ENCODE measurements at places on chromosomes 16 and 17.
A peak's percentile ranks its signal among the peaks of the same experiment; 100 is the strongest.

- no peak for DNase-seq
Observed at GRCh38 chr17:73956595-73957465, 246.6 kb upstream of the RPL38 start.

GRCh38 chr16:54620197-54620596 lies 310.5 kb upstream of the IRX5 start:
- no peak for DNase-seq

DNA sequence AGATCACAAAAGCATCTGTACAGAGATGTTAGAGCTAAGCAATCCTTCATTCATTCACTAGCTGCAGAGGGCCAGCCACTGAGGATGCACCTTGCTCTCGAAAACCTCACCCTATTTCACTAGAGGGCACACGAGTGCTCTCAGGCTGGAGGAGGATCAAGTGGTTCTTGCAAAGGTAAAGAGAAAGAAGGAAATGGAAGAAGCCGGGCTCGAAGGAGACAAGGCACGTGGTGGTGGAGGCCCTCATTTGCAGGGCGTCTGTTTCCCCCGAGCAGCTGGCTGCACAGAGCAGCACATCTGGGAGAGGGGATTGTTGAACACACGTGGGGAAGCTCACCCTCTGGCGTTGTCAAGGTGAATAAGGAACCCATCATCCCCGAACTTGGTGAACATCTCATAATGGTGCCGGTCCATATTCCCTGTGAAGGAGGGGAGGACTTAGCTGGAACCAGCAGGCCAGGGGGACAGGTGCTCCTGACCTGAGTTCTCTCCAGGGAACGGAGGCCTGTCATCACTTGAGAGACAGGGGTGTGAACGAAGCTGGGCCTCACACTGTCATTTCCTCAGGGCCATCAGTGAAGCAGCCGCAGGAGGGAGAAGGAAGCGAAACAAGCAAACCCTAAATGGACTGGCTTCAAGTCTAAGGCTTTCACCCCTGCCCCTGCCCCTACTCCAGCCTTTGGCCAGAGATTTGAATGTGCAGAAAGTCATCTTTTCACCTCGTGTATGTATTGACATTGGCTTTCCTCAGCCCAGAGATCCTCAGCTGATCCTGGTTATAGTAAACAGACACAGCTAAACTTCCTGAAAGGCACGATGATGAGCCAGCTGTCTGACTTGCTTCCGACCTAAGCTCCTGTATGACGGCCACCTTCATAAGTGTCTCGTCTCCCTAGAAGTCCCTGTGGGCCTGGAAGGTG lies 27.6 kb downstream of the PRKAR1A start:
- DNase-seq: no peak

- no peak for DNase-seq
Observed at GRCh38 chr17:73646409-73647300, 2.4 kb upstream of the SDK2 start.

GRCh38 chr17:64420143-64420670 lies 28.7 kb upstream of the MILR1 start:
- no peak for DNase-seq

- no peak for DNase-seq
Observed at GRCh38 chr16:751152-752006, 9.2 kb upstream of the MSLN start.

DNA sequence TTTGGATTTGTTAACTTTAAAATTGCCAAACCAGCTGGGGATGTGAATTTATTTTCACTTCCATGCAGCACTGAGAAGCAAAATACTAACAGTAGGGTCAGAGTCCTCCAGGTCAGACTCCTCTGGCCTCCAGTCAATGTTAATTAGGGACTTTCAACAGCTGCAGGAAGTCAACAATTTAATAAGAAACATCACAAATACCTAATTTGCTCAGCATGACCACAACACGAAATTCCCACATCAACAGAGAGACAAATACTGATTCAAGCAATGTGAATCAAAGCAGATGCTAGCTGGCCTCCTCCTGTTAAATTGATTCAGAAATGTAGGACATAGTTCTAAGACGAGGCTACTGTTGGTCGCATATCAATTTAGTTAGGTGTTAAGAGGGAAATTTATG lies 111.7 kb downstream of the ABCA8 start:
- DNase-seq: no peak

DNA sequence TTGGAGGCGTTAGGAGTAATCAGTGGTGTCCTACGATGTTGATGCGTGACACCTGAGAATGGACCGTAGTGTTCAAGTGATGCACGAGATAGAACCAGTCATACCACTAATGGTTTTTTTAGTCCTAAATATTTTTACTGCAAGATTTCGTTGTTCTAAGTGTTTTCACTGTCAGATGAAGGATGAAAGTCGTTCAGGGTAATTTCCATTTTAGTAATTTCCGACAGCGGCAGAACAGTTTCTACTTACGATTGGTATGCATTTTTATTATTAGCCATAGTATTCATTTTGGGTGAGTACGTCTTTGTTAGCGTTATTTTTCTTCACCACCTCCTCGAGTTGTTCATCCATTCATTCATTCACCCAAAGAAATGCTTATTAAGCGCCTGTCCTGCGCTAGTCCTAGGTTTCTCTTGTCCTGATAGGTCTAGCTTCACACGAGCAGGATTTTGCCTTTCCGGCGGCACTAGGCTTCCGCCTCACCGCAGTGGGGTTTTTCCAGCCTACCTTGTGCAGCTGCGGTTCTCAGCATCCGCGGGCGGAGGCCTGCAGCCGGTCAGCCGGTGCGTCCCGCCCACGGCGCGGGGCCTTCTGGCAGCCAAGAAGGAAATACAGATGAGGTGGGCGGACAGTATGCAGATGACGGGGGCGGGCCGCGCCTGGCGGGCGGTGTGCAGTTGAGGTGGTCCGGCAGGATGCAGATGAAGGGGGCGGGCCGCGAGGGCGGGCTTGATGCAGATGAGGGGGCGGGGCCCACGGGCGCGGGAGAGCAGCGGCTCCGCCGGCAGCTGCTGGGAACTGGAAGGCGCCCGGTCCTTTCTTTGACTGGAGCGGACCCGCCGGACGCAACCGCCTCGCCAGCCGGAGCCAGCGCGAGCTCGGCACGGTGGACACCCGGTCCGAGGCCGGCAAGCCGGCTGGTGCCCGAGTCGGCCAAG lies 146.4 kb downstream of the SPECC1 start:
- DNase-seq: peak; percentile 81

- DNase-seq: no peak
Observed at GRCh38 chr17:50219342-50219741, 17.9 kb upstream of the COL1A1 start.

GRCh38 chr16:54370278-54371040 lies 83.9 kb upstream of the IRX3 start:
- no peak for DNase-seq

DNA sequence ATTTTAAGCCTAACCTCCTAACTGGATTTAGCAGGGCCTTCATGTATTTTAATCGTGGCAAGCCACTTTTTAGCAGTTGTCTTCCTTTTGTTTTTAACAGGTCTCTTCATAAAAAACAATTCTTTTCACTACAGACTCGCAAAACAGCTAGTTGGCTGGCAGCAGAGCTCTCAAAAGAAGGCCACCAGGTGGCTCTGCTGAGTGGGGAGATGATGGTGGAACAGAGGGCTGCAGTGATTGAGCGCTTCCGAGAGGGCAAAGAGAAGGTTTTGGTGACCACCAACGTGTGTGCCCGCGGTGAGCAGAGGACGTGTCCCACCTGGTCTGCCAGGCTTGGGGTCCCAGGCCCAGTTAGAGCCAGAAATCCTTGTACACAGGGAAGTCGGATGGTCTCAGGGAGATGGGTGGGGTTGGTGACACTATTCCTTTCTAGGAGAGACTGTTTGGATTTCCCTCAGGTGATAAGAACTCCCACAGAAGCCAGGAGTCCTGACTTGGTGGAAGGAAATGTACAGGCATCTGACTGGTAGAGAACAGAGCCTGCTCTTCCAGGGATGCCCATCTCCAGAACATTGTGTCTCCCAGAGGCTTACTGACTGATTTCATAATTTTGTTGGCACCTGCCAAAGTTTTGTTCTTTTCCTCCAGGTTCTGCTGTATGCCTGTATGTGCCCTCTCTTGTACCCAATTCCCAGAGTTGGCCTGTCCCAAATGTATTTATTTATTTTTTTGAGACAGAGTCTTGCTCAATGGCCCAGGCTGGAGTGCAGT lies 14.9 kb upstream of the DDX19A start:
- DNase-seq: no peak

- no peak for DNase-seq
Observed at GRCh38 chr17:57784226-57784895, 39.3 kb upstream of the CCDC182 start.

GRCh38 chr16:68298907-68299561 lies 11.7 kb downstream of the SLC7A6OS start:
- no peak for DNase-seq

- DNase-seq: no peak
Observed at GRCh38 chr17:66817750-66818149, 17.2 kb upstream of the CACNG5 start.

DNA sequence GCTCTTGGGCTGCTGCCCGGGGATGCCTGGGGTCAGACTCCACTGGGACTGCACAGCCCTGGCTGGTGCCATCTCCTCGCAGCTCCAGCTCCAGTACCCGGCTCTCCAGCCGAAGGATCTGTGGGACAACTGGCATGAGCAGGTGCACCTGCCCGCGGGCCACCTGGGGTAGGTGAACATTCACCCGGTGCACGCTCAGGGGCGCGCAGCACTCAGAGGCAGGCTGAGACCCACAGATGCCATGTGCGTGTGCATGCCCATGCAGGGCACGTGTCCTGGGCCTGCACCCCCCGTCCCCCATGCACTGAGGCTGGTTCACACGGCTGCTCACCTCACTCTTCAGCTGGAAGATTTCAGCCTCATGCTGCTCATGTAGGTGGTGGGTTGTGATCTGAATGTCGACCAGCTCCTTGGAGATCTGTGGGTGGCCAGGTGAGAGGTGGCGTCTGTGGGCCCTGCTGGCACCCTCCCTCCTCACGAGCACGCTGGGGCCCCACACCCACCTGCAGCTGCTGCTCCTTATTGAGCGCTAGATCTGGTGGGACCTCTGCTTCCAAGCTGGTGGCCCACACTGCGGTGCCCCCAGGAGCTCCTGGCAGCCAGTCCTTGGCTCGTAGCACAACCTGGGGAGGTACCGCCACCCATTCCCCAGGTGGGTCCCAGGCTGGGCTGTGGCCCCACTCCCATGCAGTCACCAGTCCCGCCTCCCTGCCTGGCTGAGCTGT lies 618 bp downstream of the CCDC78 start:
- no peak for DNase-seq

GRCh38 chr17:76506408-76507345 lies 5.5 kb upstream of the RHBDF2 start:
- DNase-seq: peak; percentile 51

GRCh38 chr17:32288615-32289014 lies 23.0 kb downstream of the RHBDL3 start:
- DNase-seq: no peak

DNA sequence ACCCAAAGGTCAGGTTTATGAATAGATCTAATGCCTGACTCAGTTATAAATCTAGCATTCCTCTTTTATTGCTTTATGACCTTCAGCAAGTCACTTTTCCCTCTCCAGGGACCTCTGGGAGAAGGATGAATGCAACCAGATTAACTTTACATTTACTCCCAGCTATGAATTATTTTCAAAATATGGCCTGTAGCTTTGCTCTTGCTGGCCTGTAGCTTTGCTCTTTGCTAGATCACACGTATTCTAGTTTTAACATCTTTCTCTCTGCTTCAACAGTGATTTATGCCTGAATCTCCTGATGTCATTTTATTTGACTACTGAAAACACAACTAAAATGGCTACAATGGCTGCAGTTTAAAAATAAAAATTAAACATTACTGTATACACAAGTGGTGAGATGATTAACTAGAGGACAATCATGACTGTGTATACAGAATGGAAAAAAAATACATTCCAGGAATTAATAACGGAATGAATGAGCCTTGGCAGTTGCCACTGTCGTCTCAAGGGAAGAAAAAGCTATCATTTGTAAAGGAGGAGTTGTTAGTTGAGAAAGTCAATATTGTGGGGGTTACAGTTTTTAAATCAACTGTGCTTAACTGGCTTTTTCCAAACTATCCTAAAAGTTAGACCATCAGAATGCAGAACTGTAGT lies 434.5 kb upstream of the GOT2 start:
- DNase-seq: no peak

- DNase-seq: no peak
Observed at GRCh38 chr17:69012895-69013805, 47.6 kb downstream of the ABCA9 start.

GRCh38 chr17:29225396-29225795 lies 21.3 kb upstream of the CRYBA1 start:
- no peak for DNase-seq

DNA sequence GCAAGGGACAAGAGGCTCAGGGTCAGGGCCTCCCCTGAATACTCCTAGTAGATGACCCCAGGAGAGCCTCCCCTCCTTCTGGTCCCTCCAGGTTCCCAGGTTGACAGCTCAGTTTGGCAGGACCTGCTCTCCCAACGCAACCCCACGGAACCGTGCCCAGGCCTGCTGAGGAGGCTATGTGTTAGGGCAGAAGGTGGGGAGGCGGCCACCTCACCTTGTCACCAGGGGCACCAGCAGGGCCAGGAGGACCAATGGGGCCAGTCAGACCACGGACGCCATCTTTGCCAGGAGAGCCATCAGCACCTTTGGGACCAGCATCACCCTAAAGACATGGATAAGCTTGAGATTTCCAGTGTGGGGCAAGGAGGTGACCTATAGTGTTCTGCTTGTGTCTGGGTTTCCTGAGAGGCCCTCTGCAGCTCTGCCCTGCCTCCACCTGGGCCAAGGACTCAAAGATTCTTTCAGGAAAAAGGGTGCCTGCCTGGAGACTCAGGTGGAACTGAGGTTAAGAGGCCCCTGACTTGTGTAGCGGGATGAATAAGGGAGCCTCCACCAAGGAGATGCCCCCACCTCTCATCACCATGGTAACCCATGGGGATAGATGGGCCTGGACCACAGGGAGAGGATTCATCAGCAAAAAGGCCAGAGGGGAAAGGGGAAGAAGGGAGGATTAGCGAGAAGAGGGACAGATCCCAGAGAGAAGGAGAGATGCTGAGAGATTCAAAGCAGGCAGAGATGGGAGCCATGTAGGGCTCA lies 10.7 kb downstream of the COL1A1 start:
- DNase-seq: no peak

DNA sequence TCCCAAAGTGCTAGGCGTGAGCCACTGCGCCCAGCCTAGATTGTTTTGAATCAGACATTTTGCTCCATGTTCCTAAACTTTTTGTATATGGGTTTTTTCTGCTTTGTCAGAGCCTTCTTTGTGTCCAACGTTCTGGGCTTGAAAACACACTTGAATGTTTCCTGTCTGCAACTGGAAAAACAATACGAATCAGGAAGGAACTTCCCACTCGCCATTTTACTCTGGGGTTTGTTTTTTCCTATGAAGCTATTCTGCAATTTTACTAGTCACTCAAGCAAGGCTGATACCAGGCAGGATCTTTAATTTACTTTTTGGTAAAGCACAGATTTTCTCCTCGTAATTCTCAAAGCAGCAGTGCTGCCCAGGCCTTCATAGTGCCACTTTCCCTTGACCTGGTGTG lies 31.6 kb downstream of the ARHGAP17 start:
- no peak for DNase-seq

- no peak for DNase-seq
Observed at GRCh38 chr16:66695935-66696668, 441 bp downstream of the CMTM4 start.

GRCh38 chr17:72511874-72512273 lies 391.1 kb downstream of the SOX9 start:
- DNase-seq: no peak
